IPS-NIHi11 (cell line): ENCODE measurements at places on chromosomes 4 and X.
A peak's percentile ranks its signal among the peaks of the same experiment; 100 is the strongest.

DNA sequence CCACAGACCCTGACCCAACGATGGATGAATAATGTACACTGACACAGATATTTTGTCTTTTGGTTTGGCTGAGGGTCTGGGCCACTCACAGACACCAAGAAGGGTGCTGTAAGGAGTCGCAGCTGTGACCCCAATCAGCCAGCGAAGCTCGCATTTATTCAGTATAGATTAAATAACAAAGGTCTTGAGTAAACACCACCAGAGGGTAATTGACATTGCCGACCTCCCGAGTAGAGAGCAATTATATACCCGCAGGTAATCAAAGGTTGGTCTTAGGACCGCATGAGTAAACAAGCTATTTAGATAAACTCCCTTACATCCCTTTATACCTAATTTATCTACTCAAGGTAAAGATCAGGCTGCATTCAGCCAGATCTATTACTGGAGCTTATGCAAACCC lies 297.1 kb downstream of the ADAM29 start:
- DNase-seq = no peak

- DNase-seq = peak; percentile 96
These were observed at the start of gene SH3BP2 for GRCh38 chr4:2792711-2793585. Gene SH3BP2 (plus strand): TSS chr4:2793085. CDS start chr4:2820618, 27,533 bp downstream.

- no peak for DNase-seq
These were observed 146.8 kb downstream of the PPP3CA start for GRCh38 chr4:101200561-101200960.

GRCh38 chr4:10041036-10041435 lies 19.7 kb upstream of the SLC2A9 start:
- DNase-seq = no peak

- no peak for DNase-seq
These were observed 88.4 kb downstream of the TTC29 start for GRCh38 chr4:146857298-146857697.
